ENCODE measurements at places on chromosomes 12 and 14. TPM values are rescaled to one million over a fixed set of nuclear protein-coding genes. Genes with fewer than 3 reads are reported as not detected.

MEG3 gene
- total RNA-seq, result 41.4 TPM

NEDD1 gene
- 48.2 TPM for total RNA-seq

WDR20 gene
- total RNA-seq, result 18.5 TPM

USP44 gene
- 0.21 TPM for total RNA-seq

RNASE2 gene
- not detected for total RNA-seq

CLEC1B gene
- not detected for total RNA-seq

GALNT6 gene
- total RNA-seq, result 6.5 TPM

SYCP3 gene
- under 0.01 TPM for total RNA-seq

CABP1 gene
- not detected for total RNA-seq

LBHD2 gene
- total RNA-seq, result not detected

PLA2G1B gene
- total RNA-seq, result not detected

KRT75 gene
- total RNA-seq, result 0.78 TPM

CD69 gene
- not detected for total RNA-seq

ZNF664 gene
- total RNA-seq, result 87.5 TPM

C12orf50 gene
- total RNA-seq, result under 0.01 TPM

CDK17 gene
- 49.9 TPM for total RNA-seq

SDR9C7 gene
- 2.7 TPM for total RNA-seq

SIX4 gene
- 7.9 TPM for total RNA-seq

DERA gene
- total RNA-seq, result 56.7 TPM

ARF3 gene
- 46.3 TPM for total RNA-seq

RDH12 gene
- total RNA-seq, result 0.78 TPM

VDR gene
- 6.8 TPM for total RNA-seq

MAX gene
- 43.7 TPM for total RNA-seq

MYH6 gene
- not detected for total RNA-seq

LMBR1L gene
- total RNA-seq, result 31.8 TPM

AKAP6 gene
- 8.5 TPM for total RNA-seq

ADAM21 gene
- total RNA-seq, result 0.14 TPM

SOAT2 gene
- total RNA-seq, result not detected

KCNK13 gene
- not detected for total RNA-seq

PIP4K2C gene
- 62.5 TPM for total RNA-seq

EVL gene
- 5.8 TPM for total RNA-seq

ITGA7 gene
- total RNA-seq, result 1.2 TPM

CCDC175 gene
- total RNA-seq, result not detected

CLEC2D gene
- total RNA-seq, result 1.4 TPM

ATP5MC2 gene
- total RNA-seq, result 79.3 TPM

LUM gene
- total RNA-seq, result under 0.01 TPM

SERPINA9 gene
- not detected for total RNA-seq

SYNDIG1L gene
- total RNA-seq, result 0.14 TPM

CLEC7A gene
- under 0.01 TPM for total RNA-seq

C1S gene
- 3.1 TPM for total RNA-seq

APOF gene
- not detected for total RNA-seq

EXOC3L4 gene
- not detected for total RNA-seq

TMEM30B gene
- 14.7 TPM for total RNA-seq

CLEC6A gene
- total RNA-seq, result not detected

RIMBP2 gene
- not detected for total RNA-seq

PPP1R1A gene
- not detected for total RNA-seq

GAS2L3 gene
- total RNA-seq, result 0.43 TPM

ENDOU gene
- total RNA-seq, result not detected

ST8SIA1 gene
- total RNA-seq, result 0.64 TPM

RPL10L gene
- not detected for total RNA-seq

ZDHHC22 gene
- not detected for total RNA-seq

NRIP2 gene
- total RNA-seq, result not detected

IFNG-AS1 gene
- not detected for total RNA-seq

PIWIL1 gene
- not detected for total RNA-seq

SETD3 gene
- total RNA-seq, result 71.2 TPM

RNASE7 gene
- total RNA-seq, result 33.8 TPM

FAM161B gene
- 2.8 TPM for total RNA-seq

NRXN3 gene
- under 0.01 TPM for total RNA-seq

Measured in nasal cavity respiratory epithelium epithelial cell of viscerocranial mucosa (primary cell).